ENCODE measurements at places on chromosomes 13 and 19. TPM values are rescaled to one million over a fixed set of nuclear protein-coding genes. Genes with fewer than 3 reads are reported as not detected.

The FFAR2 gene
- total RNA-seq: not detected

The ZNF320 gene
- 9.2 TPM for total RNA-seq

The TDRD12 gene
- total RNA-seq: 0.30 TPM

The DENND1C gene
- total RNA-seq: 0.54 TPM

The LILRB3 gene
- total RNA-seq: 0.12 TPM

The CEACAM5 gene
- 0.22 TPM for total RNA-seq

The NALCN gene
- total RNA-seq: not detected

The PEPD gene
- 40.5 TPM for total RNA-seq

The ZNF99 gene
- total RNA-seq: not detected

The NUCB1 gene
- total RNA-seq: 88.8 TPM

The RFPL4A gene
- total RNA-seq: not detected

The CBY2 gene
- not detected for total RNA-seq

All from HCT116 (cell line).